ENCODE measurements at places on chromosomes 6 and 20.

GRCh38 chr6:18246205-18246604, 18.1 kb downstream of the DEK start:
- DNase-seq: no peak

DNA sequence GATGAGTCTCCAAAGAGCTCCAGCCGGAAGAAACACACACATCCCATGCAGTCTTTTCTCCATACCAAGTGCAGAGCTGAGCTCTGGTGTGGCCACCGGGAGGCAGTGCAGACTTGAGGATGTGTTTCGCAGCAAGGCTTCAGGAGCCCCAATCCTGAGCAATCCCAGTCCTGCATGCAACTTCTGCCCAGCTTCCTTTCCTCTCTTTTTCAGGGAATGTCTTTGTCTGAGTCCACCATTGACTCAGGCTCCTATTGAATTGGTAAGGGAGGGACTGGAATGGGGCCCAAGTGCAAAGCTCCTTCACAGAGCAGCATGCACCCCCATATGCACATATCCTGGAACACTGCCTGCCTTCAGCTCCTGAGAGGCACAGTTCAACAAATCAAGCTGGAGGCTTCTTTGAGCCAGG, 50.5 kb upstream of the ASIP start:
- DNase-seq: peak; percentile 26

DNA sequence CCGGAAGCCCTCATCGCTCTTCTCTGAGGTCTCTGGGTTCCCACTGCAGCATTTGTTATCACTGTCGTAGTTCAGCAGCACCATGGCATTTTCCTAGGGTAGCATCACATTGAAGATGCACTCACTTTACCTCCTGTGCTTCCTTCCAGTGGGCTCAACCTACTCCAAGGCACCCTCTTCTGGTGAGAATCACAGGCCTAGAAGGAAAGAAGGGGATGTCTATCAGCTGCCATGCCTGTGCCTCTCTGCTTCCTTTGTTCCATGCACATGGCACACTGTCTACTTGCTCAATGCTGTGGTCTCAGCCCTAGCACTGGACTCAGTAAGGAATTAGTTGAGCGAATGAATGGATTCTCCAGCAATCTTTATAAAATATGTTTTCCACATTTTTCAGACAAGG, 22.6 kb downstream of the CST4 start:
- DNase-seq: no peak

- DNase-seq: no peak
Observed at GRCh38 chr6:42493914-42494539, 42.3 kb upstream of the TRERF1 start.

DNA sequence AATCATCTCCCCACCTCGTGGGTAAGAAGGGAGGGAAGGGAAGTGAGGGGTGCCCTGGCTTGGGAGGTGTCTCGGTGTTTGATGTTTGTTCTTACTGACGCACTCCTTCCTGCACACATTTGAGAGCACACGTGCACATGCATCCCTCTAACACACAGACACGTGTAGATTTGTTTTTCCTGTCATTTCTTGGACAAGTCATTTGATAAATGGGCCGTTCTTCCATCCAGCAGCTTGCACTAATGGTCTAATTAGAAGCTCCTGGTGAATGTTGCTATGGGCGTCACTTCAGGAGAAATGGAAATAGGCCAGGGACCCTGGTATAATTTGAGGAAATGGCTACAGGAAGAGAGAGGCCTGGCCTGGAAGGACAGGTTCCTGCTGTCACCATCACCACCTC, 352.5 kb downstream of the CDH4 start:
- no peak for DNase-seq

DNA sequence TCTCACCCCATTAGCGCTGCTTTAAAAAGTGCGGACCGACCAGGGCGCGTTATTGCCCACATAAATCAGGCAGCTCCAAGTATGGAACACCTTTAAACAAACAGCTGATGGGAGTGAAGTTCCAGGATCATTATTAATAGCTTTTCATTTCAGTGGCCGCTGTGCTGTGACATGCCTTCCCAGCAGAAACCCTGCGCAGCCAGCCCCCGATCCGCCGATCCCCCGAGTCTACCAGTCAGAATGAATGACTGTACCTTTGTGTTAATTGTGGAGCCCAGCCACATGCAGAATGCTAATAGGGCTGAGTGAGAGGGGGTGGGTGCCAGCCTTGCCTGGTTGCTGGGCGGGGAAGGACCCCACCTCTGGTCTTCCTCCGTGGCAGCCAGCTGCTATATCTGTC, 21.9 kb downstream of the CDH22 start:
- DNase-seq: no peak

DNA sequence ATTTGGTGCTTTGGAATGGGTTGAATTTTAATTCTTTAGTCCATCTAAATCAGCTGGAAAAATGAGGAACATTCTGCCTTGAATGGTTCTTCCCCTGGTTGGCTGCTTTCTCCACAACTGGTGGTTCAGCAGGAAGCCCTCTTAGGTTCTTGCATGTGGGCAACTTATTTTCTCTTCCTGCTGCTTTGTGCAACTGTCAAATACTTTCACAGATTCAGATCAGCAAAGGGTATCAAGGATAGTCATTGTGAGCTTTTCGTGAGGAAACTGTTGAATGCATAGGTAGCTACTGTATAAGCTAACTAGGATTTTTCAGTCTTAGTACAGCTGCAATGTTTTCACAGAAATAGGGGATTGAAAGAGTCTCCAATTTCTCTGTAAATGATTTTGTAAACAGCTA, 72.9 kb upstream of the MRAP2 start:
- no peak for DNase-seq

- no peak for DNase-seq
Observed at GRCh38 chr6:159852877-159853276, 37.9 kb upstream of the MAS1 start.

All from stimulated activated CD8-positive, alpha-beta memory T cell treated with anti-CD3 and anti-CD28 coated beads, Interleukin-7, amount 100 ng/mL, for 48 hours (primary cell).